ENCODE measurements at places on chromosomes 6 and 20. TPM values are rescaled to one million over a fixed set of nuclear protein-coding genes. Genes with fewer than 3 reads are reported as not detected.

DYNLT2 gene
- 3.2 TPM for polyA plus RNA-seq

ADA gene
- 55.2 TPM for polyA plus RNA-seq

FRS3 gene
- 3.7 TPM for polyA plus RNA-seq

SLC26A8 gene
- 0.20 TPM for polyA plus RNA-seq

CLPSL2 gene
- polyA plus RNA-seq, result not detected

MEP1A gene
- polyA plus RNA-seq, result 0.08 TPM

SGK2 gene
- polyA plus RNA-seq, result 0.73 TPM

All from lung (tissue), 17 donors.